ENCODE measurements at places on chromosomes 4 and X.

DNA sequence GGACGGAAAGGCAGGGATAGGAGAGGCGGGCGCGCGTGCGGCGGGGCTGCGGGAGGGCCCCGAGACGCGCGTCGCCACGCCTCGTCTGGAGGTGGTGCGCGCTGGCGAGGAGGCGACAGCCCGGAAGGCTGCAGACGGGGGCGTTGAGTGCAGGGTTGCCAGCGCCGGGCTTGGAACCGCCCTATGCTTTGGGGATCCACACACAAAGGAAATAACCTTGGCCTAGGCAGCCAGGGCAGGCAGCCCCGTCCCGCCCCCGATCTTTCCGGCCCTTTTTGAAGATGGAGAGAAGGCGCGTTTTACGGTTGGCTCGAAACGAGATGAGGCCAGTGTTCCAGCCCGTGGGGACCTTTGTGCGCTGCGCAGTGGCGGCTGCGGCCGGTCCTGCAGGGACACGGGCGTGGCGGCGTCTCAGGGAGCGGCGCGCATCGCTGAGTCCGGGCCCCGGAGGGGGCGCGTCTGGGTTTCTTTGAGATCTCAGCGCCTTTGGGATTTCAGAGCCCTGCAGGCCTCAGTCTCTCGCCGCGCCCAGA, 50.8 kb upstream of the TRIM2 start:
- peak; percentile 87 for DNase-seq

DNA sequence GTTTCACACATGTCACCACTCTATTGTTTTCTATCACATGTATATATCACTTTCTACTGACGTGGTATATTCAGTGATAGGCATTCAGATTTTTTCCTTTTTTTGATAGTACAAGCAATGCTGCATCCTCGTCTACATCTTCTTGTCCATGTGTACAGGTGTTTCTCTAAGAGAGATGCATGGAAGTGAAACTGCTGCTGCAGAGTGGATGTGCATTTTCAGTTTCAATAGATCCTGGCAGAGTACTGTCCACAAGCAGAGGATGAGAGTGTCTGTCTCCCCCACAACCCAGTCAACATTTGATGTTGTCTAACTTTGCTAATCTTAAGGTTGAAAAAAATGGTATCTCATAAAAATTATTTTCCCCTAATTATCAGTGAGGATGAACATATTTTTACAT, 194.0 kb upstream of the CASK start:
- no peak for DNase-seq

DNA sequence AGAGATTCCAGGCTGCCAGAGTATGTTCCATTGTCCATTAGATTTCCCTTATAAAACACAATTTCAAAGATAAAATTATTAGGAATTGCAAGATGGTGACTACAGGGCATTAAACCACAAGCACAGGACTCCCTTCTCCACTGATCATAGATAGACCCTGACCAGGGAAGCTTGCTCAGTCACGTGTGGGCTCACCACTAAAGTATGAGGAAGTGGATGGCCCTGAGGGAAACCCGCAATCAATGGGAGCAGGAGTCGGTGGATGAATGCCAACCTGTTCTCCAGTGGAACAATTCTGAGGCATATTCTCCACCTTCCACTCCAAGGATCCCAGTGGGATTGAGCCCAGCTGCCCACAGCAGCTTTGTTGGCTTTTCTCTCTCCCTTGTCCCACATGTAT, 515.7 kb downstream of the BCOR start:
- DNase-seq: peak; percentile 44

- no peak for DNase-seq
Measured at GRCh38 chr4:3392321-3392720, 49.4 kb upstream of the HGFAC start.

GRCh38 chr4:153252122-153252521, 47.9 kb downstream of the TRIM2 start:
- no peak for DNase-seq

GRCh38 chr4:41455206-41455605, 82.8 kb upstream of the LIMCH1 start:
- DNase-seq: no peak

GRCh38 chrX:148755111-148755510, 254.7 kb downstream of the AFF2 start:
- DNase-seq: no peak

DNA sequence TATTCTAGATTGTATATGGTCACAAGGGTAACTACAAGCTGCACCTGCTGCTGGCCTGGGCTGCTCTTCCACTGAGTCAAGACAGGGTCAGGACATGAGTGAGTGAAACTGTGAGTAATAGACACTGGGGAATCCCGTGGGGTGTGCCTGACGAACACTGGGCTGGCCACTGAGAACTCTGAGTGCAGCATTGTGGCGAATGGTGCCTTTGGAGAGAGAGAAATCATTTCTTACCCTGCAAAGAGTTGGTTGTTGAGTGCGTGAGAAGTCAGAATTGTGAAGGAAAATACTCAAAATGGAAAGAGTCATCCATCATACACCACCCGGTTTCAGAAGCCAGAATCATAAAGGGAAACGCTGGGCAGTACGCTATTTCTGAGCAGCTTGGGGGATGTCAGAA, 43.1 kb upstream of the LSM6 start:
- no peak for DNase-seq

DNA sequence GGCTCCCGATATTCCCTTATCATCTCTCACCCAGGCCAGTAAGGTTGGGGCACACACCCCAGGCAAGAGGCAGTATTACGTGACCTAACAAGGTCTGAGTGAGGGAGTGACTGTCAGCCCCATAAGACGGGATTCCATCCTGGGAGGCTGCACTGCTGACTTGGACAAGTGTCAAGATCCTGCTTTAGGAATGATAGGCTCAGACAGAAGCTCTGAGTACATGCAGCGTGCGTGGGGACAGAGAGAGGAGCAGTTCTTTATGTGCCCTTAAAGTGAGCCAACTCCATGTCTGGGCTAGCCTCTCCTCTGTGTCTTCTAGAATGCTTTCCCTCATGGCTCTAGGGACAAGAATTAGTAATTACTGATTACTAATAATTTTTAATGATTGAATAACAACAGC, 142.2 kb upstream of the PRPS2 start:
- no peak for DNase-seq

GRCh38 chrX:153725039-153725831, 579 bp downstream of the ABCD1 start:
- no peak for DNase-seq

- DNase-seq: no peak
Measured at GRCh38 chrX:129738466-129739308, at the start of gene XPNPEP2. Gene XPNPEP2, plus strand, starts transcription at chrX:129738979. Its CDS starts 235 bp downstream, at chrX:129739214.

GRCh38 chrX:123817288-123817894, 42.5 kb upstream of the XIAP start:
- no peak for DNase-seq

DNA sequence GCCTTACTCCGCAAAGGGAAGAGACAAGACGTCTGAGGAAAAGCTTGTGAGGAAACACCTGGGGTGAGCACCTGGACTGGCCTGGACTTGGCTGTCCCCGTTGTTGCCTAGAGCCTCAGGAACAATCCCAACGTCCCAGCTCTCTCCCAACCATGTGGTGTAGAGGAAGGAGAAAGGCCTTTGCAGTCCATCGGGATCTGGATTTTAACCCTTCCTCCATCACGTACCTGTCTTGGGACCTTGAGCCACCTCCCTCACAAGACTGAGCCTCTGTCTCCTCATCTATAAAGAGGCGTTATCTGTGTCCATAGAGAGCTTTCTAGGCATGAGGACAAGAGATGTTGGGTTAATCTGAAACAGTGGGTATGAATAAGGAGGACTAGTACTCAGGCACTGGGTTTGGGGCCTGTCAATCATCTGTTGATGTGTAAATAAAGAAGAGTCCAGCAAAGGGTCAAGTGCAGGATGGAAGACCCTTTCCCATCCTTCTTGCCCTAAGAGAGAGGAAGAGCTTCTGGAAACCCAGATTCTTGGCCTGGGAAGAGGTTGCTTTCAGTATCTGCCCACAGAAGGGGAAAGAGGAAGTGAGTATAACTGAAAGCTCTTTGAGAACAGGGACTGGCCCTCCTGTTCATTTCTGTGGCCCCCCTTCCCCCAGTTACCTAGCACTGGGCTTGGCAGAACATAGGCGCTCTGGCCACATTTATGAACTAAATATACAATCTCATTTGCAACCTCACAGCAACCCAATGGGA, 137.1 kb downstream of the PJA1 start:
- DNase-seq: peak; percentile 49

- DNase-seq: no peak
Measured at GRCh38 chrX:110402091-110402849, 43.6 kb downstream of the RTL9 start.

DNA sequence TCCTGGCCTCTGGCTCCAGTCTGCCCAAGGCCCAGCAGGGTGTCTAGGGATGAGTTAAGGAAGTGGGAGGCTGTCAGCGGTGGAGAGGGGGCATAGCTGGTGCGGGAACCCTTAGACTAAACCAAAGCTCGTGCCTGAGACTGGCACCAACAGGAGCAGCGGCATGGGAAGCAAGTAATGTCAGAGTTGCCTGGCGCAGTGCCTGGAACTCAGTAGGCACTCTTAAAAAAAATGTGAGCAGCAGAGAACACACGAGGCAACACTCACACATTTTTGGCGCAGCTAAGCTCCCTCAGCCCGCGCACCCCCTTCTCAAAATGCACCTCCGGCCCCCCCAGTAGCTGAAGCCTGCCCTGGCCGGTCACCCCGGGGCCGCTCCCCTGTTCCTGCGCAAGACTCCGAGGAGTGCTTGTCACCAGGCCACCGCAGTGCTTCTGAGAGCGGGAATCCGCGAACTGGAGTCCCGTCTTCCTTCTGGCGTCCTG, 583 bp downstream of the GABRE start:
- DNase-seq: no peak

DNA sequence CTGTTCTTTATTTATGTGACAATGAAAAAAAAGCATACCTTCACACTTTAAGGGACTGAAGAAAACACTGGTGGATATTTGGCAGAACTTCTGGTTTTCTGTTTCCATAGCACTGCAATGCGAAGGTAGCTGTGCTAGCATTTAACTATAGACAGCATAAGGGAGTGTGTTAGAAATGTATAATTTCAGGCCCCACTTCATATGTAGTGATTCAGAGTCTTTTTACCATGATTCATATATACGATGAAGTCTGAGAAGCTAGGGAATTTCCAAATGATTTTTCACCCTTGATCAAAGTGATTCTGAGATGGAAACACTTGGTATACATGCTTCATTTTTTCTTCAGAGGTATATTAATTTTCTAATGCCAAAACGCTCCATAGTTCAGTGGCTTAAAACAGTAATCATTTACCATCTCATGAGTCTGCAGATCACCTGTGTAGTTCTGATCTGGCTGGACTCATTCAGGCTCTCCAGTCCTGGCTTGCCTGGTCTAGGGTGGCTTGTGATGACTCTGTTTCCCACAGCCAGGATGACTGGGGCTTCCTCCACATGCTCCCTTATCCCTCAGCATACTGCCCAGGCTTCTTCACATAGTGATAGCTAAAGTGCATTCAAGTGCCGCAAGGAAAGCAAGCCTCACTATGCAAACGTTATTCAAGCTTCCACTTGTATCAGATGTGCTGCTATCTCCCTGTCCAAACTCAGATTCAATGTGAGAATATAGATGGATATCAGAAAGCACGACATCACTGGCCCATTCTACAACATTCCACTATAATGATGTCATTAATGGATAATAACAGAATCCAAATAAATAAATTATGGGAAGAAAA, 790.1 kb downstream of the TECRL start:
- DNase-seq: no peak

- peak; percentile 91 for DNase-seq
Measured at GRCh38 chrX:139204898-139205667, 325.5 kb upstream of the F9 start.

DNA sequence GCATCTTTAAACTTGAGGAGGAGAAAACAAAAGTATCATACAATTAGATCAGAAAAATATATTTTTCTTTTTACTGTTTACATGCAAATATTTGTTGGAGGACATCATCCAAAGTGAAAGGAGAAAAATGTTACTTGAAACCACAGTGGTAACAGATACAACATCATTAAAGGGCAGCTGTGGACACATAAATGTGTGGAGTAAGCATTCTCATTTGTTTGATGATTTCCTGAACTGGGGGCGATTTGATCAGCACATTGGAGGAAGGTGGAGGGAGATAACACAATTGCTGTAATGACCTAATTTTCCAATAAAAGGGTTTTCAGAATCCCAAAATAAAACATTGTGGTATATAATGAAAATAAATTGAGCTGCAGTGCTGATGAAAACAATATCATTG, 314.5 kb upstream of the HS3ST1 start:
- no peak for DNase-seq

Data from KBM-7 (cell line).